ENCODE measurements at places on chromosomes 5 and 9.
A peak's percentile ranks its signal among the peaks of the same experiment; 100 is the strongest.

GRCh38 chr5:143699121-143699520, 112.8 kb upstream of the HMHB1 start:
- DNase-seq, result no peak
- peaks cover 13% of the 10 kb centered on the region for H3K4me1 ChIP-seq
- H3K27ac ChIP-seq, result peak overlapping the region; percentile 47
- H3K27me3 ChIP-seq, result no peaks in the 10 kb centered on the region

- peaks cover 90% of the 10 kb centered on the region for H3K27me3 ChIP-seq
- no peaks in the 10 kb centered on the region for H3K36me3 ChIP-seq
- DNase-seq, result no peak
- no peak overlapping the region for H3K27ac ChIP-seq
These were observed 130.5 kb upstream of the HAND1 start for GRCh38 chr5:154608531-154609011.

GRCh38 chr9:102253099-102253498, 514.7 kb upstream of the GRIN3A start:
- no peak for DNase-seq
- no peak overlapping the region for H3K27ac ChIP-seq
- no peaks in the 10 kb centered on the region for H3K36me3 ChIP-seq
- H3K4me3 ChIP-seq, result no peak overlapping the region

- peaks cover 22% of the 10 kb centered on the region for H3K27me3 ChIP-seq
- H3K4me1 ChIP-seq, result peaks cover 35% of the 10 kb centered on the region
- no peak for DNase-seq
These were observed 578 bp upstream of the TNFAIP8 start for GRCh38 chr5:119355244-119355638.

DNA sequence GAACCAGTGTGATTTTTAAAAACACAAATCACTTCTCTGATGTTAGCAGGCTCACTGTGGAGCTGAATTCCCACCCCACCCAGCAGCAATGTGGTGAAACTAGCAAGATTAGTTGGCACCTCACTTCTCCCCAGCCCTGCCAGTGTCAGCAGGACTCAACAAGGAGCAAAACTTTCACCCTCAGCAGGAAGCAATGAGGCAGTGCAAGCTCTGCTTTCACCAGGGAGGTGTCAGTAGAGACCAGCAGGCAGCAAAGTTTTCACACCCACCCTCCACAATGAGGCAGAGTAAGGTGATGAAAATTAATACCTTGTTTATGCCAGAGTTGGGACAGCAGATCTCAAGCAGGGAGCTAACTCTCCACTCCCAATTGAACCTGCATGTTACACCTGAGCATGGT, 565.0 kb downstream of the CETN3 start:
- H3K27me3 ChIP-seq, result peaks cover 6% of the 10 kb centered on the region
- no peaks in the 10 kb centered on the region for H3K36me3 ChIP-seq
- no peak for DNase-seq
- no peak overlapping the region for H3K4me3 ChIP-seq
- peaks cover 2% of the 10 kb centered on the region for H3K4me1 ChIP-seq

DNA sequence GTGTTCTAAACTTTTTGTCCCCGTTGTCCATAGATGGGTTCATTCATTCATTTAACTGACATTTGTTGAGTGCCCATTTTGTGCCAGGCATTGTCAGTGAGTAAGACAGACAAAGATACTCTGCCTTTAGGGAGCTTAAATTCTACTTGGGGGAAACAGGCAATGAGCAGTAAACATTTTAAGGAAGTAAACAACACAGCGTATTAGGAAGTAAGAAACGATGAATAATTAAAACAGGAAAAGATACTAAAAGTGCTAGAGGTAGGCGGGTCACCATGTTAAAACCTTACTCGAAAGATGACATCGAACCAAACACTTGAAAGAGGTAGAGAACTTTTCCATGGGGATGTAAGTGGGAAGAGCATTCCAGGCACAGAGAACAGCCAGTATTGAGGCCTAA, 5.5 kb upstream of the MAML1 start:
- DNase-seq, result no peak
- no peak overlapping the region for H3K4me3 ChIP-seq
- peak overlapping the region; percentile 3 for H3K27ac ChIP-seq

DNA sequence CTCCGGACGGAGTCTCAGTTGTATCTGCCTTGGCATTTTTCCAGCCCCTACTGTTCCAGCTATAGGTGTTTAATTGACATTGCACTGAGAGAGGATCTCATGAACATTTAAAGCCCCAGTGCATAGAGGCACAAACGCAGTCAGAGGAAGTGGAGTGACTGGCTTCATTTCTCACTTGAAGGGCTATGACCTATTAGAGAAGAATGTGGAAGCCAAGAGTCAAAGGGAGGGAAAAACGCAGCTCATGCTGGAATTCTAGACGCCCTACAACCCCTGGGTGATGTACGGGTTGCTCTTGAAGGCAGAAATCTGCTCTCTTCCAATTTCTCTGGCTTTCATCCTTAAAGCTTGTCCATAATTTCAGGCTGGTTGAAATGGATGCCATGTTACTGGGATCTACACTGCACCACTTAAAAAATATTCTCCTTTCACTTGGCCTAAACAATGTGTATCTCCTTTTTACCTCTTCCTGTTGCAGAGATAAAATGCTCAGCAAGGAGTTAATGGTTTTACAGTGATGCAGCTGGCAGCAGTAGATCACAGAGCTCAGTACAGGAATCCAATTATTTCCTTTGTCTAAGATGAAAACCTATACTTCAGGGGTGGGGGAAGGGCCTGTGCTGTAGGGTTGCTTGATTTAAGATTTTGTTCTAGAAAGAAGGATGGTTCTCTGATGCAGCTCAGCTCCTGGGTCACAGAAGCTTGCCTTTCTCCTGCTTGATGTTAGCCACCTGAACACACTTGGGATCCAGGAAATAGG, 61.8 kb upstream of the MAMDC2 start:
- no peak overlapping the region for H3K4me3 ChIP-seq
- no peak for DNase-seq
- no peaks in the 10 kb centered on the region for H3K27me3 ChIP-seq

- H3K36me3 ChIP-seq, result peaks cover 9% of the 10 kb centered on the region
- no peaks in the 10 kb centered on the region for H3K27me3 ChIP-seq
- DNase-seq, result peak; percentile 67
- peaks cover 5% of the 10 kb centered on the region for H3K4me1 ChIP-seq
- H3K27ac ChIP-seq, result no peak overlapping the region
These were observed 76.4 kb downstream of the OSMR start for GRCh38 chr5:38922199-38922598.

GRCh38 chr9:129146441-129146941, 31.6 kb downstream of the IER5L start:
- DNase-seq, result no peak
- H3K27me3 ChIP-seq, result peaks cover 6% of the 10 kb centered on the region
- H3K4me3 ChIP-seq, result peak overlapping the region; percentile 35
- H3K36me3 ChIP-seq, result peaks cover 10% of the 10 kb centered on the region
- H3K4me1 ChIP-seq, result peaks cover 71% of the 10 kb centered on the region

DNA sequence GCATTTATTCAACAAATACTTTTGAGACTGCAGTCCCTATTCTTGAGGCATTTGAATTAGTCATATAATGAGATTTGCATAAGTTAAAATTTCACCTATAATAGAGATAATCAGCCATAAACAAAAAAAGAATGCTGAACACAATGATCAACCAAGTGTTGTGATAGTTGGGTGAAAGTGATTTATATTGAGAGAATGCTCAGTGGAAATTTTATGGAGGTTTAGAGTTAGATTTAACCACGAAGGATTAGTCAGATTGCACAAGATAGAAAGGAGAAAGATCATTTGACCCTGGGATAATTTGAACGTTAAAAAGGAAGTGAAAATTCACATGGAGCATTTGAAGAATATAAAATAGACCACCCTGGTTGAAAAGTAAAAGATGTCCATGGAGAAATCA, 356.2 kb downstream of the NPR3 start:
- no peaks in the 10 kb centered on the region for H3K27me3 ChIP-seq
- no peaks in the 10 kb centered on the region for H3K36me3 ChIP-seq
- no peak overlapping the region for H3K27ac ChIP-seq
- no peak overlapping the region for H3K4me3 ChIP-seq
- DNase-seq, result no peak

GRCh38 chr5:127307868-127308267, 17.3 kb downstream of the MEGF10 start:
- H3K27ac ChIP-seq, result no peak overlapping the region
- no peaks in the 10 kb centered on the region for H3K36me3 ChIP-seq
- H3K4me1 ChIP-seq, result peaks cover 29% of the 10 kb centered on the region
- H3K4me3 ChIP-seq, result no peak overlapping the region

GRCh38 chr9:81619353-81620001, 69.9 kb downstream of the TLE1 start:
- peaks cover 2% of the 10 kb centered on the region for H3K27me3 ChIP-seq
- peaks cover 65% of the 10 kb centered on the region for H3K36me3 ChIP-seq
- peaks cover 49% of the 10 kb centered on the region for H3K4me1 ChIP-seq
- no peak for DNase-seq
- no peak overlapping the region for H3K4me3 ChIP-seq

GRCh38 chr5:159415301-159415937, 85.1 kb upstream of the IL12B start:
- H3K4me3 ChIP-seq, result no peak overlapping the region
- no peak overlapping the region for H3K27ac ChIP-seq
- H3K36me3 ChIP-seq, result no peaks in the 10 kb centered on the region
- no peaks in the 10 kb centered on the region for H3K27me3 ChIP-seq
- H3K4me1 ChIP-seq, result no peaks in the 10 kb centered on the region

DNA sequence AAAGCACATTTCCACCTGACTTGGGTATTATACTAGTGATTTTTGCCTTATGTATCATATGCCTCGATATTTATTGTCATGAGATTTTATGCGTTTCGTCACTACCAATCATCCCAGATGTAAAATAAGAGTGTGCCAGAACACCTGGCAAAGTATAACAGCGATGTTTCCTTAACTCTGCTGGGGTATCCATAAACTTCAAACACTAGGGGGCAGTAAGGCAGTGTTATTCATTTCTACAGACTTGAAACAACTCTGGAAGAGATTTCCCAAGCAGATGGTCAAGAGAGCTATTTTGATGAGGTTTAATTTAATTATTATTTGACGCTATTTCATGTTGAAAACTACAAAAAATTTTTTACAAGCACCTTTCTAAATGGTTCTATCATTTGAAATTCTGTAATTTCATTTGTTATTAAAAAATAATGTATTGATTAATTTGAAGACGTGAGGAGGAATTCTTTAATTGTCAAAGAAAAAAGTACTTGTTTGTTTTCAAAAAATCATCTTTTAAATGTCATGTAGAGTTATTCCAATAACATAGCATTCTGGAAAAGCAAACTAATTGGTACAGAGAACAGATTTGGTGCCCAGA, 388.5 kb upstream of the CTNND2 start:
- DNase-seq, result peak; percentile 5
- H3K27ac ChIP-seq, result no peak overlapping the region
- no peak overlapping the region for H3K4me3 ChIP-seq
- no peaks in the 10 kb centered on the region for H3K27me3 ChIP-seq
- H3K36me3 ChIP-seq, result no peaks in the 10 kb centered on the region

GRCh38 chr9:37415011-37415719, 7.3 kb upstream of the GRHPR start:
- DNase-seq, result peak; percentile 81
- H3K27ac ChIP-seq, result peak overlapping the region; percentile 63
- H3K4me1 ChIP-seq, result peaks cover 33% of the 10 kb centered on the region
- H3K4me3 ChIP-seq, result peak overlapping the region; percentile 52
- peaks cover 10% of the 10 kb centered on the region for H3K27me3 ChIP-seq

GRCh38 chr5:73268826-73269225, 95.8 kb downstream of the TMEM174 start:
- no peak overlapping the region for H3K27ac ChIP-seq
- H3K36me3 ChIP-seq, result no peaks in the 10 kb centered on the region
- H3K4me1 ChIP-seq, result peaks cover 40% of the 10 kb centered on the region
- H3K27me3 ChIP-seq, result peaks cover 14% of the 10 kb centered on the region
- no peak for DNase-seq
- no peak overlapping the region for H3K4me3 ChIP-seq

GRCh38 chr5:149796030-149796429, 65.9 kb downstream of the PPARGC1B start:
- peak overlapping the region; percentile 50 for H3K27ac ChIP-seq
- peaks cover 75% of the 10 kb centered on the region for H3K4me1 ChIP-seq
- H3K36me3 ChIP-seq, result no peaks in the 10 kb centered on the region

DNA sequence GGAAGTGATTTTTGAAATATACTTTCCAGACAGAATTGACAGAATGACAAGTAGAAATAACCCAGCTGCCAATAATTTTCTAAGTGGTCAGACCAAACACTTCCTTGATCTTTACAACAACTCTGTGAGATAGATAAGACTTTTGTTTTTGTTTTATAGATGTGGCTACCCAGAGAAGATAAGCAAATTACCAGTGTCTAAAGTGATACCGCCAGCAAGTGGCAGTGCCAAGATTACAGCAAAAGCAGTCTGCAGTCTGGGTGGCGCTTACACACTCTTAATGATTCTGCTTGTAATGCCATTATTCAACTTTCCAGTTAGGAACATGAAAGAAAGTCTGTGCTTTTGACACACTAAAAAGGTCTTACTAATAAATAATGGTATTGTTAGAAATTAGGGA, 92.1 kb downstream of the HCN1 start:
- no peaks in the 10 kb centered on the region for H3K36me3 ChIP-seq
- no peaks in the 10 kb centered on the region for H3K4me1 ChIP-seq
- H3K4me3 ChIP-seq, result no peak overlapping the region
- H3K27ac ChIP-seq, result no peak overlapping the region
- peaks cover 3% of the 10 kb centered on the region for H3K27me3 ChIP-seq

DNA sequence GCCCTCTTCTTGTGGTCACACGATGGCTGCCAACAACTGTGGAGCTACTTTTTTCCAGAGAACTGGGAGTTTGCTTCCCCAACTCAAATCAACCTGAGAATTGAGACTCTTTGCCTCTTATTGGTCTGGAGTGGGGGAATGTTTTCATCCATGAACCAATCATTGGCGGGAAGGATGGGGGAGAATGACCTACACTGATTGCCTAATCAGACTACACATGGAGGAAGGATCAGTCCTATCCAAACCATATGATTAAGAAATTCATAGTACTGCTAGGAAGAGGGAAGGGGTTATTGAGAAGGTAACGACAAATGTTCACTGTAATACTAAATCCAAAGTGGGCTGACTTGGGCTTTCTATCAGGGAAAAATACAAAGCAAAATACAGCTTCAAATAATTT, 7.9 kb upstream of the KIF2A start:
- DNase-seq, result no peak
- no peak overlapping the region for H3K4me3 ChIP-seq
- H3K36me3 ChIP-seq, result no peaks in the 10 kb centered on the region
- H3K27me3 ChIP-seq, result peaks cover 3% of the 10 kb centered on the region
- no peak overlapping the region for H3K27ac ChIP-seq
- H3K4me1 ChIP-seq, result peaks cover 8% of the 10 kb centered on the region

DNA sequence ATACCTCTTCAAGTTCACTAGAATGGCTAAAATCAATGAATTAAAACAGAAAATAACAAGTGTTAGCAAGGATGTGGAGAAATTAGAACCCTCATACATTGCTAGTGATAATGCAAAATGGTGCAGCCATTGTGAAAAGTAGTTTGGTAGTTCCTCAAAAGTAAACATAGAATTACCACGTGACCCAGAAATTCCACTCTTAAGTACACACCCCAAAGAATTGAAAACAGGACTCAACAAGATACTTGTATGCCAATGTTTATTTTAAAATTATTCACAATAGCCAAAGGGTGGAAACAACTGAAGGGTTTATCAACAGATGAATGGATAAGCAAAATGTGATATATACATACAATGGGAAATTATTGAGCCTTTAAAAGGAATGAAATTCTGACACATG, 70.3 kb downstream of the BARX1 start:
- peaks cover 9% of the 10 kb centered on the region for H3K4me1 ChIP-seq
- no peak overlapping the region for H3K27ac ChIP-seq
- H3K36me3 ChIP-seq, result no peaks in the 10 kb centered on the region
- no peak overlapping the region for H3K4me3 ChIP-seq
- H3K27me3 ChIP-seq, result peaks cover 38% of the 10 kb centered on the region
- DNase-seq, result no peak
